ENCODE measurements at places on chromosomes 12 and 14.

- DNase-seq, result no peak
These were observed 1.9 kb downstream of the TRIM9 start for GRCh38 chr14:51092965-51093364.

- no peak for DNase-seq
These were observed 3.5 kb upstream of the ASB8 start for GRCh38 chr12:48160807-48161206.

GRCh38 chr14:76784881-76785280 lies 23.6 kb downstream of the VASH1 start:
- DNase-seq, result no peak

GRCh38 chr12:69533844-69534243 lies 51.4 kb upstream of the CCT2 start:
- DNase-seq, result no peak

GRCh38 chr14:34029921-34030334 lies 79.1 kb upstream of the EGLN3 start:
- no peak for DNase-seq

DNA sequence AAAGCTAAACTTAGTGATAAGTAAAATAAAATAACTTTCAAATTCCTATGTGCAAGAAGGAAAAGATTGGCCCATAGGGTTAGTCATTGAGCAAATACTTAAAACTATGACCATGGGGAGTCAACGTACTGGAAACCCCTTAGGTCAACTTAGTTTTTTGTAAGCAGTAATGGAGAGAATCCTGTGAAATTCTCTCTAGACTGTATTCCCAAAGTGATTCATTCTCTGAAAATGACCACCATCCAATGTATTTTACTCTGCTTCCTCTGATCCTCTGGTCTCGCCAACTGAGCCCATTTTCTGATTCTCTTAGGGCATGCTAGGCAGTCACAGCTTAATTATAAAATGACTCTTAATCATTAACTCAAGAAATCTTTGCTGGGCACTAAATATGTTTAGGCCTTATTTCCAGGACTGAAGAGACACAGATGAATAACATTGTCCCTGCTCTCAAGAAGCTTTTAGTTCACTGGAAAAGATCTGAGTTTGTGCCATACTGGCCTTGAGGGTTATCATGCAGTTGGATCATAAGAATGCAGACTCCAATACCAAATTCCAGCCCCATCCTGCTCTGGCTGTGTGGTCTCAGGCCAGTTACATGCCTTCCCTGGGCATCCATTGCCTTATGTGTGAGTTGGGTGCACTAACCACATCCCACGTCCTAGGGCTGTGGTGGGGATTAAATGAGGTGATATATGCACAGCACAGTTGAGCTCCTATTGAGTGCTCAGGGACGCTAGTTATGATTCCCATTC lies 732.4 kb downstream of the AACS start:
- no peak for DNase-seq

DNA sequence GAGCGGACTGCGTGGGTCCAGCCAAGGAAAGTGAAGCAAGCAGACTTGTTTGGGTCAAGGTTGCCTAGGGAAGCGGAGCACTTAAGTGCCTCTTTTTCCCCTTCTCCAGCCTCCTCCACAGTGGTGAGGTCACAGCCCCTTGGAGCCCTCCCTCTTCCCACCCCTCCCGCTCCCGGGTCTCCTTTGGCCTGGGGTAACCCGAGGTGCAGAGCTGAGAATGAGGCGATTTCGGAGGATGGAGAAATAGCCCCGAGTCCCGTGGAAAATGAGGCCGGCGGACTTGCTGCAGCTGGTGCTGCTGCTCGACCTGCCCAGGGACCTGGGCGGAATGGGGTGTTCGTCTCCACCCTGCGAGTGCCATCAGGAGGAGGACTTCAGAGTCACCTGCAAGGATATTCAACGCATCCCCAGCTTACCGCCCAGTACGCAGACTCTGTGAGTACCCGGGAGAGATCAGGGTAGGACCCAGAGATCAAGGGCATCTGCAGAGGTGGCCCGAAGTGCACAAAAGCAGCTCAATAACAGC lies at the start of gene TSHR:
Gene TSHR (plus strand): TSS at position 206 of the 526 bp plus-strand sequence. CDS start 60 bp downstream, at position 266.
- DNase-seq, result no peak

- DNase-seq, result no peak
These were observed 35.3 kb upstream of the STRAP start for GRCh38 chr12:15846887-15847286.

GRCh38 chr12:56007564-56008559 lies 10.8 kb downstream of the SUOX start:
- DNase-seq, result no peak

DNA sequence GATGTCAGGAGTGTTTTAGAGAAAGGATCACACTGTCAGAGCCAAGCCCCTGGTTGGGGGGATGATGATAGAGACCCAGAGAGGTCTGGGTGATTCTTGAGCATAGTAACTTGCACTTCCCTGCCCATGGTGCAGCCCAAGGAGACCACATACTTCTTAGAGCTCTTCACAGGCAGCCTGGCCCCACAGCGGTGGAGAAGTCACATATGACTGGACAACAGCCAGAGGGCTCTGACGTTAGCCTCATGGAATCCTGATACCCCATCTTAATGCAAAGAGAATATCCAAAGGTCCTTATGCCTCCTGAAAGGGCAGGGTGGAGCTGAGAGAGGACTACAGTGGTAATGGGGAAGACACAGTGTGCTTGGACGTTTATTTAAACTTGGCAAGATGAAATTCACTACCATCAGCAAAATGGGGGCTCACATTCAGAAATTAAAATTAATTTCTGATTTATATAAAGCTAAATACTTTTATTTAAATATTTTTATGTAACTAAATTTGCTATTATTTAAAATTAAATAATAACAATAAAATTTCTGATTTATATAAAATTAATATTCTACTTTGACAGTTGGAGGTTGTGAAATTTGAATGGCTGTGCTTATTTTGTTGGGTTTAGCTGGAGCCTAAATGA lies 131.3 kb downstream of the KTN1 start:
- no peak for DNase-seq

GRCh38 chr14:77302926-77303325 lies 17.8 kb downstream of the POMT2 start:
- no peak for DNase-seq

DNA sequence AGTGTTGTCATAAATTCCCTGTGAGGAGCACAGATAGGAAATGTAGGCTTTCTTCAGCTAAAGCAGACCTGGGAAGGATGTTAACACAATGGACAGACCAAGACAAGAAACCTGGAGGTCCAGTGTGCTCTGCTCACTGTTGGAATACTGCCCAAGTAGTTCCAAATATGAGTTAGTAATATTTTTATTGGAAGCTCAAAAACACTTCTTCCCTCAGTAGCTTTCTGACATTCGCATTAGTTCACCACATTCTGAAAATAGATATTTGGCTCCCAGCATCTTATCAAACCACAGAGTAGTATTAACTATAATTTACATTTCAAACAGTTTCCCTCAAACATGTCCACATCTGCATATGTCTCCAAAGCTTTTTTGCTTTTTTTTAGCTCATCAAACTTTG lies 74.8 kb upstream of the PYGL start:
- DNase-seq, result no peak

DNA sequence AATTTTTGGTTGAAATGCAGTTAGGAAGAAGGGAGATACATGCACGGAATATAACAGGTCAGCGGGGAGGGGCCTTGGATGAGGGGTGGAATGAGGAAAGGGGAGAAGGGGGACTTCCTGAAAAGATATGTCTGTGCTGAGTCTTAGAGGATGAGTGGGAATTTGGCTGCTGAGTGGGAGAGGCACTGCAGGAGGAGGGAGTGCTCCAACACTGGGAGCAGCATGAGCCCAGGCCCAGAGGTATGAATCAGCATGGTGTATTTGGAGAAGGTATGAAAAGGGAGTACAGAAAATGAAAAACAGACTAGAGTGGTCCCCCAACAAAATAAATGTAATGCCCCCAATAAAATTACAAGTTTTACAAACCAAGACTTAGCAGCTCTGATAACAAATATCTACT lies 394.4 kb downstream of the IPO8 start:
- no peak for DNase-seq

DNA sequence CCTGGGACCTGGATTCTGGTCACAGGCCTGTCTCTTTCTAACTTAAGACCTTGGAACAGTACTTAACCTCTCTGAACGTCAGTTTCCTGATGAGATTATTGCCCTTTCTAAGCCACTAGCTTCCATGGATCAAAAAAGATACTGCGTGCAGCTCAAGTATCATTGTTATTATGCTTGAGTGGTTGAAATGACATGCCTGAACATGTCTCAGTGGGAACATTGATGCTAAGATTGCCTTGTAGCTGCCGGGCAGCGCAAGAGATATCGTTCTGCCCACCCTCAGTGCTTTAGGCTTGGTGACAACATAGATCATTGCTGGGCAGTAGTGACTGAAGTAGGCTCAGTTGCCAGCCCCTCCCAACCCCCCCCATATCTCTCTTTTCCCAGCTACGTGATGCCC lies 131.9 kb downstream of the SMOC1 start:
- no peak for DNase-seq

- DNase-seq, result no peak
These were observed 812 bp downstream of the NABP2 start for GRCh38 chr12:56224954-56225353.

DNA sequence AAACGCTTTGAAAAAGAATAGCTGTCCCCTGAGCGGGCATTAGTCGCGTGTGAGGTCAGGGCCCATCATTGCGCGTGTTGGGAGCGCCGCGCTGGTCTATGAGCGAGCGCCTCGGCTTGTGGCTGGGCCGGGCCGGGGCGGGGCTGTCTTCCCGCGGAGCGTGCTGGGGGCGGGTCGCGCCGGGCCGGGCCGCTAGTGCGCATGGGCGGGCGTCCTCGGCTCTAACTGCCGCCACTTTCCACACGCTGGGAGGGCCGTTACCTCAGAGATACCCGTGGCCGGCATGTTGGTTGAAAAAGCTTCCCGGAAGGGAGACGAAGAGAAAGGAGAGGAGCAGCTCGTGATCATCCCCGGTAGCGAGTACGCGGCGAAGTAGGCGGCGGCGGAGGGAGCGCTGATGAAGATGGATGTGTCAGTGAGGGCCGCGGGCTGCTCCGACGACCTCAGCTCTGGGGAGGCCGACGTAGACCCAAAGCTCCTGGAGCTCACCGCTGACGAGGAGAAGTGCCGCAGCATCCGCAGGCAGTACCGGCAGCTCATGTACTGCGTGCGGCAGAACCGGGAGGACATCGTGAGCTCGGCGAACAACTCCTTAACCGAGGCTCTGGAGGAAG lies at the start of gene EID3:
Gene EID3 (plus strand): TSS at position 202 of the 614 bp plus-strand sequence. CDS start 196 bp downstream, at position 398.
- DNase-seq, result no peak

- no peak for DNase-seq
These were observed 839 bp downstream of the FICD start for GRCh38 chr12:108515916-108516315.

- DNase-seq, result no peak
These were observed 30.7 kb upstream of the BCL7A start for GRCh38 chr12:121990692-121991603.

DNA sequence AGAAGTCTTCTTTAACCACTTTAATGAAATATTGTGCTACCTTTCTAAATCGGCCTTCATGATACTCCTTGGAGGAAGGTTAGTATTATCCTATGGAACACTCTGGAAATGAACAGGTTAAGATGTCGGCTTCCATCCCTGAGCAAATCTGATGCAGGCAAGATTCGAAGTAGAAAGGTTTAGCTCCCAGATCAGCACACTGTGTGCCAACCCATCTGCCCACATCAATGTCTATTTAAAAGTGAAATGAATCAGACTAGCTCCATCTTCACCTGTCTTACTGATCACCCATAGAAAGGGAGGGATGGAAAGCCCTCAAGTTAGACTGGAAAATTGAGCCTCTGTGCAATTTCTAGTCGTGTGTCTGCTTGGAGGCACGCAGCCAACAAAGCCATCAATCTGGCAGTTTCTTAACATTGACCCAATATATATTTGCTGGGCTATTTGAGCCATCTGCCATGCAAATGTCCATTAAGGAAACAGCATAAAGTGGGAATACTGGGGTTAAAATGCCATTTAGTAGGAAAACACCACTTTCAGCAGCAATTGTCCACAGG lies 506.1 kb downstream of the RMST start:
- no peak for DNase-seq

DNA sequence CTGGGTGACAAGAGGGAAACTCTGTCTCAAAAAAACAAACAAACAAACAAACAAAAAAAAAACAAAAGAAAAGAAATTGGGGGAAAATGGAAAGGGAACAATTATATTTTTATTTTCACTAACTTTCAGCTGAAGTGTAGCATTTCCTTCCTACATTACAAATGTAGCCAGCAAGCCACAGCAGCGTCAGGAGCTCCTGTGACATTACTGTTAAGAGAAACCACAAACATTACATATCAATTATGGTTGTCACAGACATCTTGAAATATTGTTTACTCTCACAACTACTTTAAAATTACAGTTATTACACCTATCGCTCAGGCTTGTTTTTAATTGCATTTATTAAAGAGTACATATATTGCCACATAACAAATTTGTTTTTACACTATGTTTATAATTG lies 49.8 kb upstream of the SLC24A4 start:
- no peak for DNase-seq

DNA sequence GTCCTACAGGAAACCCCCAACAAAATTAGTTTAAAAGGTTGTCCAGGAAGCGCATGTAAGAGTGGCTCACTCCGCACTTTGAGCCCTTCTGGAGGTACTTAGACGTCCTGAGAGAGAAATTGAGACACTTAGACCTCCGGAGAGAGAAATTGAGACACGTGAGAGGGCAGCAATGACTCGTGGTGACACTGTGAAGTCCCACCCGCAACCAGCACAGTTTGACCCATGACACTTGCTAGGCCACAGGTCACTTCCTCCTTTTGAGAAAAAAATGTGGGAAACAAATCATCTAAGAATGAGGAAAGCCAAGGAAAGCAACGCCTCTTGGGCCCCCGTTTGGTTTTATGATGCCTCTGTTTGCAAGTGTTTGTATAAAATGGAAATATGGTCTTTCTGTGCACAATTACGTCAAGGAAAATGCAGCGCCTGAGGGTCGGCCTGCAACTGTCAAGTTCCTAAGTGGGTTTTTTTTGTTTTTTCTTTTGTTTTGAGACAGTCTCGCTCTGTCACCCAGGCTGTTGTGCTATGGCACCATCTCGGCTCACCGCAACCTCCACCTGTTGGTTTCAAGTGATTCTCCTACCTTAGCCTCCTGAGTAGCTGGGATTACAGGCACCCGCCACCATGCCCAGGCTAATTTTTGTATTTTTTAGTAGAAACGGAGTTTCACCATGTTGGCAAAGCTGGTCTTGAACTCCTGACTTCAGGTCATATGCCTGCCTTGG lies 13.6 kb upstream of the CDCA4 start:
- no peak for DNase-seq

GRCh38 chr12:26279091-26279490 lies 83.7 kb downstream of the SSPN start:
- DNase-seq, result no peak

GRCh38 chr12:9588749-9589148 lies 19.0 kb downstream of the KLRB1 start:
- no peak for DNase-seq

- DNase-seq, result no peak
These were observed 31.0 kb downstream of the PEBP1 start for GRCh38 chr12:118166946-118167345.

DNA sequence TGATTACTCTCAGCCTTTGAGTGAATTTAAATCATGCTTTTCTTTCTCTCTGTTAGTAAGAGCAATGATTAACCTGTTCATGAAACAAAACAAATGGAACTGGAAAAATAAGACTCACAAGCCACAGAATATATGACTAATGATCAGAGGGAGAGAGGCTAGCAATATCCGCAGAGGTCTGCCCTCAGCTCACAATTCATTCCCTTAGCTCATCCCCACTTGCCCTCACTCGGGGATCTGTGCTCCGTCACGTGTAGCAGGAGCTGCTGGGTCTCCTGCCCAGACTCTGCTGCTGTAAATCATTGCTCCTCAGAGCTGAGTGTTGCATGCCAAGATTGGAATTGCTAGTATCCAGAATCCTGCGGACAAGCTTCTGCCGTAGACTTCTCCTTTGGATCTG lies 53.1 kb upstream of the GNG2 start:
- no peak for DNase-seq
